SJCRH30 (cell line): ENCODE measurements at places on chromosomes 4 and X. TPM values are rescaled to one million over a fixed set of nuclear protein-coding genes. Genes with fewer than 3 reads are reported as not detected.

Gene USP51
- total RNA-seq: 1.2 and 1.8 TPM in 2 replicates

Gene CCKAR
- total RNA-seq: 0.61 and 1.1 TPM in 2 replicates

Gene EVC2
- 9.5 and 9.9 TPM in 2 replicates for total RNA-seq

Gene GPR173
- 1.3 TPM in 2 replicates for total RNA-seq

Gene CCDC110
- not detected in 2 replicates for total RNA-seq

Gene USP9X
- total RNA-seq: 62.7 and 72.9 TPM in 2 replicates

Gene GIMD1
- not detected in 2 replicates for total RNA-seq

Gene MAGT1
- total RNA-seq: 60.7 and 72.2 TPM in 2 replicates

Gene CXCL9
- total RNA-seq: not detected in 2 replicates

Gene ZBTB49
- total RNA-seq: 5.8 and 5.9 TPM in 2 replicates

Gene KLB
- total RNA-seq: 0.02 TPM in 1 of 2 replicates, not detected in the other

Gene BEX5
- not detected in 2 replicates for total RNA-seq

Gene REELD1
- not detected in 2 replicates for total RNA-seq

Gene PASD1
- total RNA-seq: not detected in 2 replicates

Gene MAGED2
- 153 and 168 TPM in 2 replicates for total RNA-seq

Gene COX7B2
- total RNA-seq: not detected in 2 replicates

Gene VGLL1
- total RNA-seq: not detected in 2 replicates

Gene GBA3
- not detected in 2 replicates for total RNA-seq

Gene ARHGAP24
- total RNA-seq: 26.5 and 34.6 TPM in 2 replicates

Gene DMD
- total RNA-seq: 80.7 and 94.8 TPM in 2 replicates

Gene NHSL2
- total RNA-seq: 0.02 TPM in 1 of 2 replicates, not detected in the other

Gene ETDA
- not detected in 2 replicates for total RNA-seq

Gene CNKSR2
- total RNA-seq: 24.7 and 33.0 TPM in 2 replicates

Gene AFM
- total RNA-seq: not detected in 2 replicates

Gene HTN3
- 0.36 TPM in 1 of 2 replicates, not detected in the other for total RNA-seq

Gene RPS6KA6
- total RNA-seq: 7.7 and 7.9 TPM in 2 replicates

Gene MGAT4D
- total RNA-seq: not detected in 2 replicates

Gene CAMK2D
- 35.4 and 36.4 TPM in 2 replicates for total RNA-seq

Gene CXXC4
- 3.3 and 4.6 TPM in 2 replicates for total RNA-seq

Gene ERCC6L
- total RNA-seq: 34.8 and 36.6 TPM in 2 replicates

Gene TLR2
- not detected in 2 replicates for total RNA-seq

Gene LYAR
- total RNA-seq: 58.7 and 60.2 TPM in 2 replicates

Gene AFF2
- 0.06 and 0.10 TPM in 2 replicates for total RNA-seq

Gene MCF2
- total RNA-seq: 0.16 and 0.20 TPM in 2 replicates

Gene ERAS
- total RNA-seq: not detected in 2 replicates

Gene BEND2
- not detected in 2 replicates for total RNA-seq

Gene NDST3
- 1.7 and 1.9 TPM in 2 replicates for total RNA-seq

Gene SULT1B1
- 0.02 and 0.28 TPM in 2 replicates for total RNA-seq

Gene SMAD1
- total RNA-seq: 19.5 and 28.9 TPM in 2 replicates

Gene GPC3
- total RNA-seq: 27.6 and 27.9 TPM in 2 replicates

Gene GLRB
- 4.7 and 5.1 TPM in 2 replicates for total RNA-seq

Gene GAGE12H
- not detected in 2 replicates for total RNA-seq

Gene MAB21L2
- total RNA-seq: not detected in 2 replicates

Gene CDKL2
- 0.04 TPM in 1 of 2 replicates, not detected in the other for total RNA-seq

Gene NIPAL1
- total RNA-seq: 0.04 and 0.05 TPM in 2 replicates

Gene MAGEB17
- 0.06 and 0.20 TPM in 2 replicates for total RNA-seq

Gene PRRG3
- total RNA-seq: not detected in 2 replicates

Gene HHIP
- total RNA-seq: 161 and 170 TPM in 2 replicates

Gene NCBP2L
- not detected in 2 replicates for total RNA-seq

Gene SATL1
- total RNA-seq: 0.46 and 0.57 TPM in 2 replicates

Gene SPACA5B
- total RNA-seq: not detected in 2 replicates

Gene NLGN3
- total RNA-seq: 0.58 and 0.95 TPM in 2 replicates

Gene DRP2
- 2.7 and 3.4 TPM in 2 replicates for total RNA-seq
